Non-pigmented ciliary epithelial cell (primary cell): ENCODE measurements at places on chromosomes 1 and 21.
A peak's percentile ranks its signal among the peaks of the same experiment; 100 is the strongest.

DNA sequence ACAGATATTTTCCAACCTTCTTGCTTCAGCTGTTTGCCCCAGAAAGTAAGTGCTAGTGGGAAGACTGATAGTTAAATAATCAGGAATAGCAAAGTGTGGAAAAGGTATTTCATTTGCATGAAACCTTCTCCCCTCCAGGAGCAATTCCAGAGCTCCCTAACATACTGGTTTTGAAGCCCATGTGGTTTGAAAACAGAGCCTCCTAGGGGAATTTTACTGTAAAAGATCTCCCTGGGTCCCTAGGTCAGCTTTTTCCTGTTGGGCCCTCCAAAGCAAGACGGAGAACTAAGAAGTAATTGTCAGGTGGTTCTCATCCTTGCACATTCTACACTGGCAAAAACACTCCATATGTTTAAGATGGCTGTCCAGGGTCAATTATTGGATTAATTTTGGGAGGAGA, 218.7 kb upstream of the FOXD3 start:
- no peak for DNase-seq

GRCh38 chr1:178693366-178693765, 31.7 kb upstream of the RALGPS2 start:
- DNase-seq: no peak

GRCh38 chr1:242431786-242432185, 92.7 kb downstream of the PLD5 start:
- no peak for DNase-seq

DNA sequence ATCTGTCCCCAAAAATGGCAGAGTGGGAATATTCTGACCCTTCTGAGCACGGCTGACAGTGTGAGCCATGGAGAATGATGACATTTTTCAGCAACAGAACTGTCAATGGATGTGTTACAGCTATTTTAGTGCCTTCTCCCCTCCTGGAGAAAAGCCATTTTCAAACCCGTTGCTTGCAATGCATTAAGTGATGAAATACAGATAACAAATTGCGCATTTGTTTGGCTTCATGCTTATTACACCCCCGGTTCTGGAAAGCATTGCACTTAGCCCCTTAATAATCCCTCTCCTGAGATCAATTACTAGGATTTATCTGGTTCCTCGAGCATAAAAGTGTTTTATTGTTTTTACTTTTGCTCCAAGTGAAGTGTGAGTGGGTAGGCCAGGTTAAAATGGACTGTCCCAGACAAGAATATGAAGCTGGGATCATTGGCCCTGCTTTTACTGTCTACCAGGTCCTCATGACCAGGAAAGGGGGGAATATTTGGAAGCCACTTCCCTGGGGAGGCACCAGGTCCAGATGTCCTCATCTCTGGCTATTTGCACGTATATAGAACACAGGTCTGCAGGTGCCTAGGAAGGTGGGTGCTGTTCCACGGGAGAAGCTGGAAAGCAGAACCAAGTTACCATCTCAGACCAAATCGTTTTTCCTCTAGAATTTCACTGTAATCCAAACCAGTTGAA, 37.5 kb upstream of the HHAT start:
- no peak for DNase-seq

DNA sequence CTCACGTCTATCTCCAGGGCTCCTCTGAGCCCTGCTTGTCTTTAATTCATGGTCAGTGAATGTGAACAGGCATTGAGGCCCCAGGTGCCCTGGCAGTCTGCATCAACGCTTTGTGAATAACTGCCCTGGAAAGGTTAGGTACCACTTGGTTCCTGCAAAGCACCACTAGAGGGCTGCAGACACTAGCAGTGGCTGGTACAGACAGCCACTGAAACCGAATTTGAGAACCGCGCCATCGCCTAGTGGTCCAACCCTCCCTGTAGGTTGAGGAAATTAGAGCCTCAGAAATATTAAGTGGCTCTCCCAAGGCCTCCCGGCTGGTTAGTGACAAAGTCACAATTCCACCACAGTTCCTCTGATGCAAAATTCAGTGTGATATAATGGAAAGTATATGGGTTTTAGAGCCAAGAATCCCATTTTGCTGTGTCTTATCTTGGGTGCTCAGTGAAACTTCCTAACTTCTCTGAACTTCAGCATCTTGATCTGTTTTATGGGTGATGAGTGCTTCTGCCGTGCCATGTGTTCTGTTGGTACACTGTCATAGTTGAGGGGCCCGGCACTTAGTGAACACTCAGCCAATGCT, 46.2 kb upstream of the BCL9 start:
- peak; percentile 38 for DNase-seq

DNA sequence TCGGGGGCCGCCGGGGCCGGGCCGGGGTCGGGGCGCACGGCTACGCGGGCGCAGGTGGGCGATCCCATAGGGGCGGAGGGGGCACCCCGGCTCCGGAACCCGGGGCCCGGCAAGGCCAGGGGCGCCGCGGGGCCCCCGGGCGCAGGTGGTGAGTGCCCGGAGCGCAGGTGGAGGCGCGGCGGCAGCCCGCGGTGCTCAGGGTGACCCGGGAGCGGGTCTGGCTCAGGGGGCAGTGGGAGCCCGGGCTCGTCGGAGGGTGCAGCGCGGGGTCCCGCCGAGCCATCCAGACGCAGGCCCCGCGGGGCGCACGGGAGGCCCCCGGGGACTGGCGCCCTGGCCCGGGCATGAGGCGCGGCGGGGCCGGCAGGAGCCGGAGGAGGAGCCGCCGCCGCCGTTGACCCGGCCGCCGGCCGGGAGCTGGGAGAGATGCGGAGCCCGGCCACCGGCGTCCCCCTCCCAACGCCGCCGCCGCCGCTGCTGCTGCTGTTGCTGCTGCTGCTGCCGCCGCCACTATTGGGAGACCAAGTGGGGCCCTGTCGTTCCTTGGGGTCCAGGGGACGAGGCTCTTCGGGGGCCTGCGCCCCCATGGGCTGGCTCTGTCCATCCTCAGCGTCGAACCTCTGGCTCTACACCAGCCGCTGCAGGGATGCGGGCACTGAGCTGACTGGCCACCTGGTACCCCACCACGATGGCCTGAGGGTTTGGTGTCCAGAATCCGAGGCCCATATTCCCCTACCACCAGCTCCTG, 489 bp downstream of the CELSR2 start:
- DNase-seq: no peak

GRCh38 chr1:63255153-63255552, 67.2 kb upstream of the FOXD3 start:
- no peak for DNase-seq

GRCh38 chr1:239233626-239234025, 152.7 kb upstream of the CHRM3 start:
- no peak for DNase-seq

DNA sequence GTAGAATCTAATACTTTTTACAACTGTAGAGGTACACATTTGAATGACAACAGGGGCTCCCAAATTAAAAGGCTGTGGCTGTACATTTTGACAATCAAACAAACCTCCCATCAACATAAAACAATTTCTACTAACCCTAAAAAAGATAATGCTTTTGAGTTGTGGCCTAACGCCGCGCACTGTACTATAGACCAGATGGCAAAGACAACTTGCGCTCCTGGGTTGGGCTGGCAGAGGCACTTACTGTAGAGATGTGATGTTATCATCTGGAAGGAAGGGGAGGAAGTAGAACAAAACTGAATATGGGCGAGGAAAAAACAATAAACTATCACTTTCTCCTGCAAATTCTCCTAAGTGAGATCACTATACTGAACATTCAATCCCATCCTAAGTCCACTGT, 26.1 kb downstream of the SPRTN start:
- no peak for DNase-seq

DNA sequence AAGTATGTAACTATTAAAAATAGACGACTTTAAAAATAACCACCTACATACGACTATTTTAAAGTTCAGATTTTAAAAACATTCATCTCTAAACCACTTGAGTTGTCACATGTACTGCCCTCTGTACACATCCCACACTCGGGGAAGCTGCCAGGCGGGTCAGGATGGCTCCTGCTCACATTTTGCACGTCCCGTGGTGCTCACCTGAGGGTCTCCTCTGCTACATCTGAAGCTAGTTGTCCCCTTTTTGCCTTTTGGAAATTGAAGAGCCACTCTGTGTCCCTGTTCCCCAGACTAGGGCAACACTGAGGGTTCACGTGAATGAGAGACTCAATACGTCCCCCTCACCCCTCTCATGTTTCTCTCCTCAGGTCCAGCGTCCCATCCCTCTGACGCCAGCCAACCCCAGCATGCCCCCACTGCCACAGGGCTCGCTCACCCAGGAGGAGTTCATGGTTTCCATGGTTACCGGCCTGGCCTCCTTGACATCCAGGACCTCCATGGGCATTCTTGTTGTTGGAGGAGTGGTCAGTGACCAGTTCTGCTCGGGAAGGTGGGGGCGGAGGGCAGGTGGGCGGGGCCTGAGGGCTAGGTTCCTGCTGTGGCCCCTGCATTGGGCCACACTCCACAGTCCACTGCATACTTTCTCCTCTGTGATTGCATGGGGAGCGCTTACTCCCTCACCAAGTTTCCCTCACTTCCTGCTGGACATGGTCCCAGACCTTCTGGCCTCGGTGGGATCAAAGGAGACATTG, 13.0 kb upstream of the MIIP start:
- no peak for DNase-seq

GRCh38 chr1:151968058-151968457, 25.6 kb downstream of the S100A10 start:
- no peak for DNase-seq

DNA sequence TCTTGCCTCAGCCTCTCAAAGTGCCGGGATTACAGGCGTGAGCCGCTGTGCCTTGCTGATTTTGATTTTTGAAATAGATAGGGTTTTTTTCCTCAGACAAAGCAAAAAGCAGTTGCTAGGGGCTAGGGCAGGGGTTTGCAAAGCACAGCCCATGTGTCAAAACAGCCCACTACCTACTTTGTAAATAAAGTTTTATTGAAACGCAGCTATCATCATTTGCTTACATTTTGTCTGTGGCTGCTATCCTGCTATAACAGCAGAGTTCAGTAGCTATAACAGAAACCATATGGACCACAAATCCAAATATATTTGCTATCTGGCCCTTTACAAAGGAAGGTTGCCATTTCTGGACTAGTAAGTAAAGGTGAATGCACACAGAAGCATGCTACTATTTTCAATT, 44.8 kb downstream of the NUF2 start:
- DNase-seq: no peak

DNA sequence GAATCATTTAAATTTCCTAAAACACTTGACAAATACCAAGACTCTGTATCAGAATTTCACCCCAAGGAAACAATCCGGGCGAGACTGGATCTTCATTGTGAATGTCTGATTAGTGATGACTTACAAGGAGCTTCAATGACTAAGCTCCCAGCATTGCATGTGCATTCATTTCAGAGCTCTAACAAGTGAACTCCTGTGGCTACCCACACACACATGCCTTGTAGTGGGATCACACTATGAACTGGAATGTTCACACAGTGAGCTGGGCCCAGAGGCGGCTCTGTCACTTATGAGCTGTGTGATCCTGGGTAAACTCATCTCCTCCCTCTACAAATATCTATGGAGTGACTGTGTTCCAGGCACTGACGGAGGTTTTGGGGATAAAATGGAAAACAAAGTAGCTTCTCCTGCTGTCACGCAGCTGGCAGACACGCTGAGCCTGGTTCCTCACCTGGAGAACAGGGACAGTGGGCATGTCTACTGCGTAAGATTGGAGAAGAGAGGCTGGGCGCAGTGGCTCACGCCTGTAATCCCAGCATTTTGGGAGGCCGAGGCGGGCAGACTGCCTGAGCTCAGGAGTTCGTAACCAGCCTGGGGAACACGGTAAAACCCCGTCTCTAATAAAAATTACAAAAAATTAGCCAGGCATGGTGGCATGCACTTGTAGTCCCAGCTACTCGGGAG, 56.9 kb downstream of the CLSTN1 start:
- peak; percentile 100 for DNase-seq

DNA sequence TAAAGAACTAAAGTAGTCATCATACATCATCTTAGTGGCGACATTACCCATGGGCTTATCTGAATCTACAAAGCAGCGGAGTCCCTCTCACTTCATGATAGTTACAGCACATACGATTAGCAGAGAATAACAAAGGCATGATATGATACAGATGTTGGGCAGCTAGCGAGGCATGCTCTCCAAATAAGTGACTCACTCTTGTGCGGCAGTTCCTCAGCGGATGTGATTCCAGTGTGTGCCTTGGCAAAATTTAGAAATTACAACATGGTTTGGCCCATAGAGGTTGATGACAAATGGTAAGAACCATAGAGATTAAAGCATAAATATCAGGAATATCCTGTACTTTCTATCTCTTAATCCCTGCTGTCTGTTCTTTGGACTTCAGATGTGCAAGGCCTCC, 48.1 kb upstream of the PAXBP1 start:
- DNase-seq: no peak

GRCh38 chr1:88875595-88875994, 15.8 kb downstream of the GTF2B start:
- no peak for DNase-seq

GRCh38 chr1:30586671-30587070, 136.7 kb downstream of the MATN1 start:
- DNase-seq: no peak

- no peak for DNase-seq
Observed at GRCh38 chr1:2865571-2866421, 64.3 kb upstream of the TTC34 start.

- DNase-seq: peak; percentile 72
Observed at GRCh38 chr1:200372095-200372884, 37.5 kb downstream of the ZNF281 start.
